Cerebellum (tissue), 4 donors: ENCODE measurements at places on chromosomes 11 and 22.

- DNase-seq, result no peak
Measured at GRCh38 chr22:35995772-35996171, 32.9 kb downstream of the RBFOX2 start.

DNA sequence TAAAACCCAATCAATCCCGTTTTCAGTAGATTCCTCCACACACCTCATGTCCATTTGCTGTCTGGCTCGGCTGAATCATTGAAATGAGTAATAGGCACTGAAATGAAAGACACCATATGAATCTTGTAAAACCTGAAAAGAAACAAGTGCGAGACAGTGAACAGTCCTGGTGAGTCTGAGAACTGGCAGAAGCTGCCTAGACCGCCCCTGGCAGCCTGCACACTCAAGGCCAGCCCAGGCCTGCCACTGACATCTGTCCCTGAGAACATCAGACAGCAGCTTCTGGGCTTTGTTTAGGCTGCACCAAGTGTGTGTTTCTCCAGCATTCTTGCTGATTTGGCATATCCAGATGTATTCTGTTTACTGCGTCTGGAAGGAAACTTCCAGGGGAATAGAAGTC, 44.8 kb downstream of the ENDOD1 start:
- DNase-seq, result no peak

GRCh38 chr11:30568931-30569330, 17.2 kb downstream of the MPPED2 start:
- DNase-seq, result no peak

GRCh38 chr22:31628969-31629708, 32.9 kb downstream of the PISD start:
- no peak for DNase-seq

DNA sequence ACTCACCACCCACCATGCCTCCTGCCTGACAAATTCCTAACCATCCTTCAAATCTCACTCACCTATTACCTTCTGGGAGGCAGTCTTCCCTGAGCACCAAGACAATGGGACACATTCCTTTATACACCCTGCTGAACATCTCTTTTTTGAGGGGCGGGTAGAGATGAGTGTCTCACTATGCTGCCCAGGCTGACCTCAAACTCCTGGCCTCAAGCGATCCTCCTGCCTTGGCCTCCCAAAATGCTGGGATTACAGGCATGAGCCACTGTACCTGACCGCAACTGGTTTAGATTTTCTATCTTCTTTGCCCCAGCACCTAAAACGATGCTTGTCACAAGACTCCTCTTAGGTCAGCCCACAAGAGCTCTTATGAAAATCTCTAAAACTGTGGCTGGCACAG, 7.1 kb downstream of the TIMM10 start:
- DNase-seq, result no peak

- DNase-seq, result no peak
Measured at GRCh38 chr22:29030016-29030617, 31.5 kb downstream of the C22orf31 start.

DNA sequence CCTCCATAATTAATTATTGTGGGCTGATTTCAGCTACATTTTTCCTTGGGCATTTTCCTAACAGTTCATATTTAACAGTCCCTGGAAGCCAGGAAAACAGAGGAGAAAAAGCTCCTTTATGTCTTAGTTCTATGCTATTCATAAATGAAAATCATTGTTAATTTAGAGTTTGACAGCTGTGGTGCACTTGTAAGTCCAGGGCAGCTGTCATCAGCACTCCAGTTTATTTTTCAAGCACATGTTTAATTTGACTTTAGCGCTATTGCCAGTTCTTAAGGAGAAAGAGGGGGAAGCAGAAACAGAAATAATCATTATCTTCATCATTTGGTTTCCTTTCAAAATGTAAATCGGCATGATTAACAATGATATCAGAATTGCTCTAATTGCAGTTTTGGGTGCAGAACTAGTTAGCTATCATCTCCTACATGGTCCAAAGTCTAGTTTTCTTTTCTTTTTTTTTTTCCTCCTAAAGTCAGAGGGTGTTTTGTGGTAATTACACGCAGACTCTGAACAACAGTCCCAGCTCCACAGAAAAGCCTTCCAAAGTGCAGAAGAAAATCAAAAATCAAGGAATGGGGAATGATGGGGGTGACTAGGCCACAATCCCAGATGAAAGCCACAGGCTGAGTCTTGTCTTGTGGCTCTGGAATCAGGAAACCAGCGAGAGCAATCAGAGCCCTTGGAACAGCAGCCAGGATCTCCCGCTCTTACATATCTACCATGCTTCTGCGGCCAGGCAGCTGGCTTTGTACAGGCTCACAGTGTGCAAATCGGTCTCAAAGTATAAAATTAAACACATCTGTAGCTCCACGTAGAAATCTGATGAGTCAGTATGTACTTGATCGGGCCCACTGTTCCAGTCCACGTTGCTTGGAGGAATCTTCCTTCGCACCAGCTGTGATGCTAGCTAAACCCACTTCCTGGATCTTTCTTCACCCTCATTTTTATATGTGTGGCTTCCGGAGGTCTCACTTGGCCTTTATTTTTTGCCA, 91.9 kb downstream of the SPON1 start:
- no peak for DNase-seq

DNA sequence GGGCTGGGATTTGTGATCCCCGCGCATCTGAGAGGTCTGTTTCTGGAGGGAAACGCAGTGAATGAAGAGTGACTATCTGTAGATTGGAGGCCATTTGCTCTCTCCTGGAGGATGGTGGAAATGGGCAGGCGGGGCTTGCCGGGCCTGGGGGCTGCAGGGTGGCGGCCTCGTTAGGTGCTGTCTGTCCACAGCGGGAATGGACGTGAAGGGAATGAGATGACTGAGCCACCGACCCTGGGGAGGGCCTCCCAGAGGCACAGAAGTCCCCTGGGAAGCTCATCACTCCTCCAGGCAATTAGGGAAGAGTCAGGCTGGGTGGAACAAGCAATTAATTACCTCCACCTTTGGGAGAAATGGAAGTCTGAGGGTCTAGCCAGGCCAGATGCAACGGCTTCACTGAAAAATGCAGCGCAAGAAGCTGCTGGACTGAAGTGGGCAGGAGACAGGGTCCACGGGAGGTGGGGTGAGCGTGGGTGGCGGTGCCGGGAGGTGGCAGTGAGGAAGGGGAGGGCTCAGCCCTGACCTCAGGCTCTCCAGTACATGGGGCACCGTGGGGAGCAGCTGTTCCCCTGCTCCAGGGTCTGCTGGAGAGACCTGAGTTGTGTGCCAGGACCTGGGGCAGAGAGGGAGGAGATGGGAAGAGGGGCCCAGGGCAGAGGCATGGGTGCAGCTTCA, 524.5 kb downstream of the BRD1 start:
- no peak for DNase-seq

DNA sequence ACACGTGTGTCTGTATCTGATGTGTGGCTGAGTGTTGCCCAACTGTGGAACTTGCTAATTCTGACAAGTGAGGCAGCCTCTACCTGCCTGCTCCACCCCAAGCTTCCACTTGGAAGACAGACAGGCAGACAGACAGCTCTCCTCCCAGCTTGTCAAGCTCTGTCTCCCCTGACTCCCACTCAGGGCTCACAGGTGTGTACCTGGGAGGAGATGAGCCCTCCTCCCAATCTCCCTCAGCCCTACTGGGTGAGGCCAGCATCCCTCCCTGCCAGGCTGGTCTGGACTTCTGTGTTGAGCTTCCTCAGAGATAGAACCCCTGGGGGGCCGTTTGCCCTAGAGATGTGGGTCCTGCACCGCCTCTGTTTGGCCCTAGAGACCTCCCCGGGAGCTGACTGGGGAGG, 1.0 kb upstream of the CHRM1 start:
- DNase-seq, result no peak

DNA sequence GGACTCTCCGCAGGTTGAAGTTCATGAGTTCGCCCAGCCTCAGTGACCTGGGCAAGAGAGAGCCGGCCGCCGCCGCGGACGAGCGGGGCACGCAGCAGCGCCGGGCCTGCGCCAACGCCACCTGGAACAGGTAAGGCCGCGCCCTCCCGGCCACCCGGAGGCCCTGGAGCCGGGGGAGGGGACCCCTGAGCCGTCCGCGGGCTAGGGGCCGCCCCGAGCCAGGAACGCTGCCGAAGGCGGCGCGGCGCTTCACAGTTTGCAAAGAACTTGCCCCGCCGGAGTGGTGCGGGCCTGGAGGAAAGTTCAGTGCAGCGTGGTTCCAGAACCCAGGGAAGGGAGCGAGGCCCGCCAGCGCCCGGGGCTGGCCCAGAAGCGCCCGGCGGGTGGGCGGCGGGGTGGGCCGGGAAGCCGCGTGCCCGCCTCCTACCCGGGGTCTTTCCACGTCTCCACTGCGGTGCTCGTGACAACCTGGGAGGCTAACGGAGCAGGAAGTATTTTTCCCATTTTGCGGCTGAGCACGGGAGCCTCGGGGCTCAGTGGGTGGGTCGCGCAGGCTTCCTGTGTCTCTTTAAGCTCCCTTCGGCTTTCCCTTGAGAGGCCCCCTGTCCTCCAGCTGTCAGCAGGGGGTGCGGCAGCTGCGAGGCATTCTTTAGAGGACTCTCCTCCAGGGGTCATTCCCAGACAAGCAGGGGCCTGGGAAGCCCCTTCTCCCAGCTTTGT, 635 bp downstream of the PRR5 start:
- DNase-seq, result no peak

- DNase-seq, result peak; percentile 63
Measured at GRCh38 chr11:118435290-118435892, 901 bp upstream of the KMT2A start.

- DNase-seq, result no peak
Measured at GRCh38 chr11:95599959-95600586, 189.5 kb downstream of the FAM76B start.

GRCh38 chr11:15867871-15868270, 488.5 kb downstream of the SOX6 start:
- no peak for DNase-seq

DNA sequence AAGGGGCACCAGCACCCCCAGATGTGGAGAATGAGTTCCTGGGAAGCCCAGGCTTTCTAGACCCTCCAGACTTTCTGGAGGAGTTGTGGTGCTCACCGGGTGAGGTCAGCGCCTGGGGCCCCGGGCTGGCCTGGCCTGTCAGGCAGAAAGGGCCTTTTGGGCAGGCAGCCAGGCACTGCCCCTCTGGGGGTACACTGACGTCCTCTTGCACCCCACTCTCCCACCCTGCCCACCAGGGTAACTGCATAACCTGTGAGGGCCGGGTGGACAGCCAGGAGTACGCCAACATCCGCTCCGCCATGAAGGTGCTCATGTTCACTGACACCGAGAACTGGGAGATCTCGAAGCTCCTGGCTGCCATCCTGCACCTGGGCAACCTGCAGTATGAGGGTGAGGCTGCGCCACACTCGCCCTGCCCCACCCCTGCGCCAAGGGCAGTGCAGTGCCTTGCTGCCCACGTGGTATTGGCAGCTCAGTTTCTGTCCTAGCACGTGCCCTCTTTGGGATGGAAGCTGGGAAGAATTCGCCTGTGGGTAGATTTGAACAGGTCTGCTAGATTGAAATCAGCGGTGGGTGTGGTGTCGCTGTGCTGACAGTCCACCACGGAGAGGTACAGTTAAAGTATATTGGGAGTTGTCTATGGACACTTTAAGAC, 30.1 kb downstream of the MYO7A start:
- DNase-seq, result no peak

DNA sequence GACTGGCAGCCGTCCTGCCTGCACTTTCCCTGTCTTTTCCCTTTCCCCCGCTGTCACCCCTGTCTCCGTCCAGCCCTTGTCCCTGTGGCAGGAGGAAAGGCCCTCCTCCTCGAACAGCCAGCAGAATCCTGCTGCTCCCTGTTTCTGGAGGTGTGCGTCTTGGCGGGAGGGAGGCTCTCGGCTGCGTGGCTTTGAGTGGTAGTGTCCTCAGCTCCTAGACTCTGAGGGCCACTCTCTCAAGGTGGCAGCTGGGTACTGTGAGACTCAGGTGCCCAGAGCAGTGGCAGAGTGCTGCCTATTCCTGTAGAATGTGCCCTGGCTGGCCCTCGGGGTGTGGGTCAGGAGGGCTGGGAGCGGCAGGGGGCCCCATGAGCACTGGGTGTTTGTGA, 9.1 kb upstream of the RANBP1 start:
- DNase-seq, result no peak

- DNase-seq, result no peak
Measured at GRCh38 chr11:6225896-6226295, 8.5 kb downstream of the FHIP1B start.

DNA sequence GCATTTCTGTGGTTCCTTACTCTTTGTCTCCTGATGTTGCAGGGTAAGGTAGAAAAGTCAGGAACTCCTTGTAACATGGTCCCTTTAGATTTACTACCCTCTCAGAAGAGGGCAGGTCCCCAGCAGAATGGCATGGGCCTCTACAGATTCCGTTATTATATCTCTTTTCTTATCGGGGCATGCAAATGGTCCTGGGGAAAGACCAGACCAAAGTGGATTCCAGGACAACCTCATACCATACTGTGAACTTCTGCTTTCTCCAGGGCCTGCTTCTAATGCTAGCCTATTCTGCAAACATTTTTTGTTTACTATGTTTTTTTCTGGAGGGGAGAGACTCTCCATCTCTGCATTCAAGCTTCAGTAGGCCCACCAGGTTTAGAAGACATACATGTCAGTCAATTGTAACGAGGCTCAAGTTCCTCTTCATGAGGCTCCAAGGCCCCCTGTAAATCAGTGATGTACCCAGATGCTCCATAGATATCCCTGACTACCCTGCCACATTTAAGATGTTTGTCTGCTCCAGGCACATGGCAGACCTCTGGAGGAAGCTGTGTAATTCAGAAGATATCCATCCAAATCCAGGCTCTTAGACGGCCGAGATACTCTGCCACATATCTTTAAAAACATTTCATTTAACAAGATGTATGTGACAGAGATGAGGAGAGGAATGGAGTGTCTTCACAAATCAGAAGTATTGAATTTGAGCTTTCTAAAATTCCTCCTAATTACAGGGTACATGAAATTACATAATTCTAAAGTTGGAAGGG, 8.5 kb upstream of the ME3 start:
- no peak for DNase-seq

GRCh38 chr11:62669420-62670161, 1.9 kb upstream of the UQCC3 start:
- DNase-seq, result no peak

GRCh38 chr22:30398685-30399680, 2.2 kb downstream of the SEC14L2 start:
- DNase-seq, result no peak
